ENCODE measurements at places on chromosomes 3 and 15.

DNA sequence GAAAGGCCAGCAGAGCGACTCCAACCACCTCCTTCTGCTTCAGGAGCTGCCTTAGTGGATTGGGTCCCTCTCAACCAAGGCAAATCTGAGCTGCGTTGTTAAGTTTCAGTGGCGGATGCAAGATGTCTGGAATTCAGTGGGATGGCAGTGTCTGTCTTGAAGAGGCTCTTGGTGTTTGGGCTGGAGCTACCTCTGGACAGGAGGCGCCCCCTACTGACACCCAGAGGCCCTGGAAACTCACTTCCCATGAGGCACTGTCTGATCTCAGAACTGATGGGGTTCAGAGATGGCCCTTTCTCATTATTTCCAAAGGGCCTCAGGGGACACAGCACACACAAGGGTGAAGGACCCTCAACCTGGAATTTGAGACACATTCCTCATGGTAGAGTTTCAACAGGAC lies 6.0 kb upstream of the SLC28A1 start:
- no peak for DNase-seq

- DNase-seq = no peak
Measured at GRCh38 chr15:79918278-79918677, 21.5 kb upstream of the MTHFS start.

- no peak for DNase-seq
Measured at GRCh38 chr15:90418627-90419026, 30.6 kb downstream of the IQGAP1 start.

GRCh38 chr3:11626084-11626463 lies 17.6 kb downstream of the VGLL4 start:
- DNase-seq = no peak

DNA sequence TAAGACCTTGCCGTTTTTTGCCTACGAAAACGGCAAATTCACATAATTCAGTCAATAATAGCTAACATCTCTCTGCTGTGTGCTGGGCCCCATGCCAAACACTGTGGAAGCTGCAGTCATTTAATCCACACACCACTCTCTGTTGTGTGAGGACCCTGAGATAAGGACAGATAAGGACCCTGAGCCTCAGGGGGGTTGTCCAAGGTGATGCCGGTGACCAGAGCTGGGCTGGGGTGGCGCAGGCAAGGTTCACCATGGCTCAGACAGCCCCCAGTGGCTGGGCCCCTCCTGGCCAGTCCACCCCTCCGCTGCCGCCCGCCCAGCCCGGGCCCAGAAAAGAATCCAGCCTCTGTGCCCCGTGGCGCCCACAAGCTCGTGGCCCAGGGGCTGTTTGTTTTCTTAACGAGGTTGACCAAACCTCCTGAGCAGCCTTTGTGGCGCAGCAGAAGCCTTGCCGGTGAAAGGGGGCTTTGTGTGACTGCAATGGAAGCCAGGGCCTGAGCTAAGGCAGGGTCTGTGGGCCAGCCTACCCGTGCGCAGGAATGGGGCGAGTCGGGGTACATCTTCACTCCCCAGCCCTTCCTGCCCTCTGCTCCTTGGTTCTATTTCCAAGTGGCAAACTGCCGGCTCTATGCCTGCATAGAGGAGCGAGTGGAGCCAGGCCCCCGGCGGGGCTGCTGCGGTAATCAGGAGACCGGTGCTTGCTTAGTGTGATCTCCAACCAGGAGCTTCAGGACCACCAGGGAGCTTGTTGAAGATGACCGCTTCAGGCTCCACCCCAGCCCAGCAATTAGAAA lies 4.4 kb upstream of the SNX22 start:
- DNase-seq = peak; percentile 71

- DNase-seq = no peak
Measured at GRCh38 chr15:56920367-56920627, 1.9 kb downstream of the TCF12 start.

GRCh38 chr15:88450125-88450798 lies 16.9 kb downstream of the MRPL46 start:
- peak; percentile 70 for DNase-seq

- peak; percentile 2 for DNase-seq
Measured at GRCh38 chr3:42853739-42854302, 21.9 kb downstream of the CYP8B1 start.

DNA sequence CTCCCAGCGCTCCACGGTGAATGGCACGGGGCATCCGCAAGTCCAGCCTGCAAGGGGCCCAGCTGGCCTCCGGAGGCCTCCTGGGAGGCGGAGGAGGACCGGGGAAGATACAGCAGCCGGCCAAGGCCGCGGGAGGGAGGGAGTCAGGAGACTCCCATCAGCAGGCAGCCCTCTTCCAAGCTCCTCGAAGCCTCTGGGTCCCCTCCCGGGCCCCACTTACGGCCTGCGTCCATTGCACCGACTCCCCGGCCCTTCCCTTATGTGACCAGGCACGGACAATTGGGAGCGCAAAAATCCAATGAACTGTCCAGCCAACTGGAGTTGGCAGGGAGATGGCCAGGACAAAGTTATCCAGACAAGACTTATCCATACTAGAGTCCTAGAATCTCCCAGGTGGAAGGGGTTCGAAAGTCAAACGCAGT lies 668 bp downstream of the MFGE8 start:
- DNase-seq = peak; percentile 62

- DNase-seq = no peak
Measured at GRCh38 chr3:105513042-105513441, 146.3 kb downstream of the ALCAM start.

DNA sequence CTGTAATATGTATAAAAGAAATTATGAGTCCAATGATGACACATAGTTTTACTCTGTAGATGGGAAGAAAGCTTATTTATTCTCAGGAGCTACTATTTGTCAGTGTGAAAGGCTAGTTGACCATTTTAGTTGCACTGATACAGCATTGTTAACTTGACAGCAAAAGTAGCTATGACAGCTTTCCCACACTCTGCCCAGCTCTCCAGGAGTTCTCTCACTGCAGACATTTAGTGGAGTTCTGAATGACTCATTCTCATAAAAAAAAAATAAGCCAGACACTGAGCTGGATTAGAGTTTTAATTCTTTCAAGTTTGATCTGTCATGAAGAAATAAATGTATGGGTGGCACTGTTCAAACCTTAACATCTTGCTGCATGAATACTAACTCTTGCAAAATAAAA lies 77.2 kb upstream of the CFAP20DC start:
- DNase-seq = no peak

- DNase-seq = no peak
Measured at GRCh38 chr3:129469026-129469425, 29.0 kb downstream of the IFT122 start.

- no peak for DNase-seq
Measured at GRCh38 chr15:61038387-61038786, 190.7 kb downstream of the RORA start.

GRCh38 chr15:48437178-48437577 lies 105.9 kb downstream of the DUT start:
- no peak for DNase-seq

DNA sequence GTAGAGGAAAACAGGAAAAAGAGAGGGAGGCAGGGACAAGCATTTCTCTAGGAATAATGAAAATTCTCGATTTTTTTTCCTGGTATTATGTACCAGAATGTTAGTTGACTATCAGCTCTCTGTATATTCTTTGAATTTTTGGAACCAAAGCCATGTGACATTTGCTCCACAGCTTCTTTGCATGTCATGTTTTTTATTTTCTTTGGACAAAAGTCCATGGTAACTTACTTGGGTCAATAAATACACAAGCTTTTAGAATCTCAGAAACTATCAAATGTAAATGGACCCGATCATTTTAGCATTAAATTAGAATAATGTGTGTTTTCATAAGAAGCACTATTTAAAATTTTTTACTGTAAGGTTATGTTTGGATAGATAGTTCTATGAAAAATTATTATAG lies 320.5 kb downstream of the ZIC1 start:
- no peak for DNase-seq

- no peak for DNase-seq
Measured at GRCh38 chr3:183563536-183563874, 8.0 kb upstream of the KLHL6 start.

DNA sequence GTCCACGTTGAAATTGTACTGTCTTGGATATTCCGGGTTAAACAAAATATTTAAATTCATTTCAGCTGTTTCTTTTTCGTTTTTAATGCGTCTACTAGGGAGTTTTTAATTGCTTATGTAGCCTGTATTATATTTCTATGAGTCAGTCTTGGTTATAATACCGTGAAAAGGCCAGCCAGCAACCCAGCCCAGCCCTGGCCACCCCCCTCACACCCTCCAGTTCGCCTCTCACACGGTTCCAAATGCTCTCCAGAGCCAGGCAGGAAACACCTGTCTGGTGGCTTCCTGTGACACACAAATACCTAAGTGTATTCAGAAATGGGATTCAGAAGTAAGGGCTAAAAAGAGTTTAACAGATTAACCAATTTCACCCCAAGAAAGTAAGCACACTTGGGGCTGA lies 4.4 kb downstream of the SH3BP5 start:
- peak; percentile 56 for DNase-seq

- DNase-seq = no peak
Measured at GRCh38 chr3:125098611-125099291, 43.0 kb upstream of the HEG1 start.

- DNase-seq = no peak
Measured at GRCh38 chr3:182165234-182165633, 453.5 kb downstream of the SOX2 start.

- DNase-seq = no peak
Measured at GRCh38 chr15:65115086-65115485, at the start of gene UBAP1L. TSS of gene UBAP1L (minus strand) at chr15:65115200. CDS start at chr15:65106215, 8,985 bp downstream.

GRCh38 chr15:57436961-57437360 lies 60.7 kb downstream of the CGNL1 start:
- DNase-seq = no peak

DNA sequence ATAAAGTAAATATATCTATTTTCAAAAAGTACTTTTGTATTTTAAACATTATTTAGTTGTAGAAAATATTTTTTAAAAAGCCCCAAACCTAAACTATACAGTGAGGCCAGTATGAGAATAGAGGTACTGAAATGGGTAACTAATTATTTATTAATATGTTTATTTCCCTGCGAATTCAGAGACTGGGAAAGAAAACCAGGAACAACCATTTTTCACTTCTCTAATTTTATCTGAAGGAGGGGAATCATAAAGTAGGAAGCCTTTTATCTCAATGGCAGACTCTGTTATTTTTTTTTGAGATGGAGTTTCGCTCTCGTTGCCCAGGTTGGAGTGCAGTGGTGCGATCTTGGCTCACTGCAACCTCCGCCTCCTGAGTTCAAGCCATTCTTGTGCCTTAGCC lies 63.6 kb upstream of the TRAK1 start:
- DNase-seq = no peak

DNA sequence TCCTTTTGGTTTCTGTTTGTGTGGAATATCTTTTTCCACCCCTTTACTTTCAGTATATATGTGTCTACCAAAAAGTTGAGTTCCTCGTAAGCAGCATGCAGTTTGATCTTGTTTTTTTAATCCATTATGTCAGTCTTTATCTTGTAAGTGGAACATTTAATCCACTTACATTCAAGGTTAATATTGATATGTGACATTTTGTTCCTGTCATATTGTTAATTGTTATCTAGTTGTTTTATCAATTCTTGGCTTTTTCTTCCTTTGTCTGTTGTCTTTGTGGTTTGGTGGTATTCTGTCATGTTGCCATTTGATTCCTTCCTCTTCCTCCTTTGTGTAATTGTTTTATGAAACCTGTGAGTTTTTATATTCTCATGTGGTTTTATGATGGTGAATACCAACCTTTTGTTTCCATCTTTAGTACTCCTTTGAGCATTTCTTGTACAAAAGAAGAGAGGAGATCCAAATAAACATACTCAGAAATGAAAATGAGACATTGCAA lies 43.4 kb upstream of the XCR1 start:
- DNase-seq = no peak

DNA sequence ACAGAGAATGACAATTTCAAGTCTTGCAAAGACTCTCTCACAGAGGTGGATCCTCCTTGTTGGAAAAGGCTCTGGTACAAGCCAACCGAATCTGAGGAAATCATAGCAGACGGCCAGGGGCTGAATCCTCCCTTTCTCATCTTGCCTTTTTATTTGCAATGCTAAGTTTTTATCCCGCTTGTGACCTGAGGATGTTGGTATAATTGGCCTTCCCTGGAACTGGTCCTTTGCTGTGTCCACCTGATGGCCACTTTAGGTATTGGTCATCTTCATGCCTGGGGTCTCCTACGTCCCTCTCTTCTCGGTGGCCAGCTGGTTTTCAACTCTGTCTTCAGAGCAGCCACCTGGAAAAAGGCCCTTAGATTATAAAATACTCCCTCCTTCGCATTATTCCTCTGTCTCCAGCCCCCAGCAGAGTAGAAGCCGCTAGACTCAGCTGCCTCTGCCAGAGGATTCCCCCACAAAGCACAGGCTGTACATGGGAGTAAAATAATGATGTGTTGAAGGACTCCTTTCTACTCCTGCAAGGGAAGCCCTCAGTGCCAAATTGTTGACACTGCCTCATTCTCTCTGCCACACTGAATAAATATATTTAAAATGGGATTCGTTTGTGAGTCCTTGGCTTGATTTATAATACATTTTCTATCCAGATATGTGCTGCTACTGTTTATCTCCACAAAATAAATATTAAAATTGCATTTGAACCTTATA lies 208.9 kb upstream of the CFAP20DC start:
- no peak for DNase-seq
